ENCODE measurements at places on chromosomes 4 and X.

DNA sequence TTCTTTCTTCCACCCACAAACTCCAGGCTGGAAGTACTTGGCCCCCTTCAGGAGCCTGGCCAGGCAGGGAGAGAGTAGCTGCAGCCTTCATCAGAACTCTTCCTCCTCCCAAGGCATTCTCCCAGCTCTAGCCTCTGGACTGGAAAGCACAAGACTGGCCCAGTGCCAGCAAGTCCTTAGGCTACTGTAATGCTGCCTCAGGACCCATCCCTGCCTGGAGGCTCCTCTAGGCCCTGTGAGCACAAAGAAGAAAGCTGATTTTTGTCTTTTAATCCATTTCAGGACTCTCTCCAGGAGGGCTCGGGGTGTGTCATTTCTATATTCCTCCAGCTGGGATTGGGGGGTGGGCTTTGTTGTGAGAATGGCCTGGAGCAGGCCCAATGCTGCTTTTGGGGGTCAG is 10.8 kb downstream of the AWAT2 start:
- no peak for DNase-seq

- DNase-seq, result no peak
Measured at GRCh38 chr4:161376275-161376674, 787.5 kb downstream of the FSTL5 start.

- peak; percentile 94 for DNase-seq
Measured at GRCh38 chr4:143558823-143559756, 45.6 kb downstream of the SMARCA5 start.

GRCh38 chr4:89160806-89161205 is 49.5 kb downstream of the TIGD2 start:
- DNase-seq, result no peak

All from OCI-M1 (cell line).